Nephron progenitor cell (in vitro differentiated cells): ENCODE measurements at places on chromosomes 4 and X.

GRCh38 chr4:184373886-184374405 lies 100.4 kb downstream of the IRF2 start:
- DNase-seq: no peak

GRCh38 chrX:56232221-56233082 lies at the start of gene KLF8:
Gene KLF8 (plus strand): TSS chrX:56232356. CDS start chrX:56233335, 979 bp downstream.
- DNase-seq: peak; percentile 30

GRCh38 chr4:5098176-5098575 lies 46.9 kb downstream of the STK32B start:
- DNase-seq: no peak

GRCh38 chr4:169727616-169728015 lies 30.1 kb downstream of the HPF1 start:
- no peak for DNase-seq

DNA sequence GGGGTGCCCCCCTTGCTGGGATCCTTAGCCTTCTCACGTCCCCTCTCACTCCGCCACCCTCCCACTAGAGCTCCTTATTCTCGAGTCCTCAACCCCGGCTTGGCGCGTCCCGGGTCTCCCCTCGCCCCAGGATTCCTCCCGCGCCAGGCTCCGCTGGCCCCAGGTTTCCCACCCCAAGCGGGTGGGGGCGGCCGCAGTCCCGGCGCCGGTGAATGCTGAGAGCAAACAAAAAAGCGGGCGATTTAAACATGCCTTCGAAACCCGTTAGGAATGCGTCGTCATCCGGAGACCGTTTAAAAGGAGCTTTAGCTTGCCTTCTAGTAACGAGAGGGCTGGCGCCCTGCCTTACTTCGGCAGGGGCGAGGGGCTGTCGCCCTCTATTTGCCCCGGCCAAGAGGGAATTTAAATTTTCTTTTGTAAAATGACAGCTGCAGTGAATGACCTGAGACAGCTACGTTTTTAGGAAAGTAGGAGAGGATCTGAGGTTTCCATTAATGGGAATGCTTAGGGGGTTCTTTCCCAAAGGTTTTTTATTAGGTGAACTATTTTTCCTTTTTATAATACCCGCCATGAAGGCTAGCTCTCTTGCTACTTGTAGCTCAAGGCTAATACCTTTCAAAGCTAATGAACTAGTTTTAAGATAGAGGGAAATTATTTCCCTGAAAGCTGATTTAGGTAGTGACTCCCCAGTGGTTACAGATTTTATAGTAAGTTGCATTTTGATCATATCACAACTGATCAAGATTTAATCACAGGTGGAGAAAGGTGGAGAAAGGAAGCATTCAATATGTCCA lies 3.1 kb downstream of the JADE1 start:
- no peak for DNase-seq

DNA sequence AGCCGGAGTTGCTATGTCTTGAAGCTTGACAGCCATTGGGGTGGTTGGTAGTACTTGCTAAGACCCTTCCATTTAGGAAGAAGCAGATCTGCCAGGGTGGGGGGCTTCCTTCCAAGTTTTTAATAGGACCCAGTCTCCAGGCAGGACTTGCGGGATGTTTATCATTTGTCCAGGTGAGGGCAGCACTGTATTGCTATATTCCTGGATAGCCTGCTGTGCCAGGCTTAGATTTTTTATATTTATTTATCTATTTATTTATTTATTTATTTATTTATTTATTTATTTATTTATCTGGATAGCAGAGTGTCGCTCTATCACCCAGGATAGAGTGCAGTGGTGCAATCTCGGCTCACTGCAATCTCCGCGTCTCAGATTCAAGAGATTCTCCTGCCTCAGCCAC lies 87.4 kb upstream of the CT45A1 start:
- DNase-seq: no peak

GRCh38 chrX:150768132-150768485 lies 74.9 kb downstream of the MTMR1 start:
- DNase-seq: no peak

- no peak for DNase-seq
These were observed 910 bp downstream of the ANK2 start for GRCh38 chr4:113050371-113050755.

GRCh38 chr4:76550966-76551780 lies 116.1 kb downstream of the SHROOM3 start:
- no peak for DNase-seq

GRCh38 chr4:93147524-93148212 lies 680.9 kb upstream of the ATOH1 start:
- DNase-seq: peak; percentile 40

DNA sequence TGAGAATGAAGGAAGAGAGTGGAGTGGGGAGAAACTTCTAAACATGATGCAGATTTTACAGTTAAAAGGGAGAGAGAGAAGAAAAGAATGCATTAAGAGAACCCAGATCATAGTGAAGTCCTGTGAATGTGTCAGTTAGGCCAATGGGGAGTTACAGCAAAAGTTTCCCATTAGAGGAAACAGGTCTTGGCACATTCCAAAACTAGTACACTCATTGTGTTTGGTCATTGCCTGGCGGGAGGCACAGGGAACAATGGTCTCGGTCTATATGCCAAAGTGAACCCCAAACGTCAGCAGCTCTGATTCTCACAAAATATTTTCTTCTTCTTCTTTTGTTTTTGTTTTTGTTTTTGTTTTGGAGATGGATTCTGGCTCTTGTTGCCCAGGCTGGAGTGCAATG lies 284.5 kb upstream of the CTSO start:
- DNase-seq: no peak

- no peak for DNase-seq
These were observed 547.5 kb downstream of the NLGN4X start for GRCh38 chrX:5681159-5681558.

DNA sequence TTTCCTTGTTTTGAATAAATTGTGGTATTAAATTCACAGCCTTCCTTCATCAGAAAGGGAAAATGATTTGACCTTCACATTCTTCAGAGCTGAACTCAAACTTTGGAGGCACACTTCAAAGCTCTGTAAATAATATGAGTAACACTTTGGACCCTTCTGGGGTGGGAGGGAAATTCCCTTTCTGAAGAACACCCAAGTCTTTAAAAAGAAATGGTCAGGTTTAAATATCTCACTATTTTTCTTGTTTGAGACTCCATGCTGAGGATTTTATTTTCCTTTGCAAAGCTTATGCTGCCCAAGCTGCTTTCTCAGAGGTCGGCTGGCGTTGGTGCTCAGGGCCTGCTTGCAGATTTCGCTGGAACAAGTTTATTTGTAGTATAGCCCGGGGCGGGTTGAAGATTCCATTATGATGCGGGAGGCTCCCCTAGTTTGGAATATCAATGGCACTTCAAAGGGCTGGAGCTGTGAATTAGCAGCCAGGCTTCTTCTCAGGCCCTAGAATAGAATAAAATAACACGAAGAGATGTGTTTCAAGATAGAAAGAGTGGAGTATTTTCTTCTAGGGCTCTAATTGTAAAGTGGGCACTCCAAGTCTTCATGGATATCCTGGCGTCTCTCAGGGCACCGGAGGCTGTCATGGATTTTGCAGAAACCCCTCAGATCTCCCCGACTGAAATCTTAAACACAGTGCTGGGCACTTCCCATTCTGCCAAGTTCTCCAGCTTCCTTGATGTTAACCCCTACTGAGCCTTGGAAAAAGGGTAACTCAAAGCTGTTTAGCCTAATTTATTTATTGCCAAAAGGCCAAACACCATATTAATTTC lies 315.6 kb downstream of the GPAT3 start:
- no peak for DNase-seq

DNA sequence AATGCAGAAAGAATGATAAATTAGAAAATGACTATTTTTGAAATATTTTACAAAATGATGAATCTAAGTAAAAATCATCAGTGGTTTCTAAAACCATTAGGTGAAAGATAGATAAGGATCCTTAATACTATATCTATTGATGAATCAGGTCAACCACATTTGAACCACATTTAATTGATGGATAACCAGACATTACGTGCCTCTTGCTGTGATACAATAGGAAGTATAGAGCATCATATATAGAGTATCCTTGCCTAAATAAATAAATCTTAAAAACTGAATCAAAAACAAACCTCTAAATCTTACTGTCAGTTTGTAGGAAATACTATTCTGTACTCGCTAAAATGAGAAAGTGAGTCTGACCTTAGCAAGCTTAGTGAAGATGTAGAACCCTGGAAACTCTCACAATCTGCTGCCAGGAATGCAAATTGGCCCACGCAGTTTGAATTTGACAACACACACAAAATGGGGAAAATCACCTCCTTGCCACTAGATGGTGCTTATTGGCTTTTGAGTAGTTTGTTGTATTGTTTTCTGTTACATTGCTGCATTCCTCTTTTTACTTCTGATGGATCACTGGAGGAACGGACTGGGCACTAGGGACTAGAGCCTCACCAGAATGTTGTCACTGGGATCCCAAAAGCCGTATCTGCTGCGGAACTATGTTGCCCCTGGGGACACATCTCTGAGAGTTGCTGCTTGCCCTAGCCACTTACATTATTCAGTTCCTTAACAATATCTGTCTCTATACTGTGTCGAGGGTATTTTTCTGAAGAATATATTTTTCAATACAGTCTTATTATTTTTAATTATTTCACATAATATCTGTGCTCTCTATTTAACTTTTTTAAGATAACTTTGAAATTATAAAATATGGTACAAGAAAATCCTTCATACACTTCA lies 25.4 kb upstream of the SLAIN2 start:
- no peak for DNase-seq

GRCh38 chr4:77599378-77599777 lies 6.2 kb upstream of the CXCL13 start:
- DNase-seq: peak; percentile 29
